ENCODE measurements at places on chromosomes 5 and 9.

- no peak for DNase-seq
Measured at GRCh38 chr5:61894046-61894445, 412.0 kb upstream of the KIF2A start.

- DNase-seq: no peak
Measured at GRCh38 chr9:14238079-14238478, 75.9 kb downstream of the NFIB start.

DNA sequence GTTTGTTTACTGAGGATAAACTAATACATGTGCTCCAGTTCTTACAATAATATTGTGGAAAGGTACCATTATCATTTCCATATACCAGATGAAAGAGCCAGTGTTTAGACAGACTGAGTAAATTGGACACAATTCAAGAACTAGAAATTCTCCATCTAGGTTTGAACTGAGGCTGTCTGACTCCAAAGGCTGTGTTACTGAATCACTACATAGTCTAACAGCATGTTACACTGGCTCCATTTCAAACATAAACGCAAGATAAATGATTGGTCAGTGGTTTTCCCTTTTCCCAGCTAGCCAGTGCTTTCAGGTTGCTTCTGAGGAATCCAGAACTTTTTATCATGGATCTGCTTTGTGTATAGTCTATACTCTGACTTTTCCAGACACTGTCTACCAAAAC is 8.1 kb downstream of the SPDL1 start:
- DNase-seq: no peak

DNA sequence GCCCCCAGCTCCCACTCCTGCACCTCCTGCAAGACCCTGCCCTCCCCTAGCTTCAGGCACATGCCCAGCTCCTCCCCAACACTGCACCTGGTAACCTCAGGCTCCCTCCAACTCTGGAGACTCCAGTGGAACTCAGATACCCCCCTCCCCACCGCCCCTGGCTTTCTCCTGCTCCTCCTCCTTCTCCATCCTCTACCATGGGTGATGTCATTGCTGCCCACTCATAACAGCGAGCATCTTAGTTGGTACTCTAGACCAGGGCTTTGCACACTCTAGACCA is 24.7 kb upstream of the CNOT6 start:
- DNase-seq: no peak

GRCh38 chr5:3102531-3102930 is 351.1 kb upstream of the IRX2 start:
- no peak for DNase-seq

GRCh38 chr9:69455311-69455710 is 130.3 kb downstream of the ENTREP1 start:
- no peak for DNase-seq

GRCh38 chr9:21677834-21678233 is 124.6 kb upstream of the MTAP start:
- DNase-seq: no peak

DNA sequence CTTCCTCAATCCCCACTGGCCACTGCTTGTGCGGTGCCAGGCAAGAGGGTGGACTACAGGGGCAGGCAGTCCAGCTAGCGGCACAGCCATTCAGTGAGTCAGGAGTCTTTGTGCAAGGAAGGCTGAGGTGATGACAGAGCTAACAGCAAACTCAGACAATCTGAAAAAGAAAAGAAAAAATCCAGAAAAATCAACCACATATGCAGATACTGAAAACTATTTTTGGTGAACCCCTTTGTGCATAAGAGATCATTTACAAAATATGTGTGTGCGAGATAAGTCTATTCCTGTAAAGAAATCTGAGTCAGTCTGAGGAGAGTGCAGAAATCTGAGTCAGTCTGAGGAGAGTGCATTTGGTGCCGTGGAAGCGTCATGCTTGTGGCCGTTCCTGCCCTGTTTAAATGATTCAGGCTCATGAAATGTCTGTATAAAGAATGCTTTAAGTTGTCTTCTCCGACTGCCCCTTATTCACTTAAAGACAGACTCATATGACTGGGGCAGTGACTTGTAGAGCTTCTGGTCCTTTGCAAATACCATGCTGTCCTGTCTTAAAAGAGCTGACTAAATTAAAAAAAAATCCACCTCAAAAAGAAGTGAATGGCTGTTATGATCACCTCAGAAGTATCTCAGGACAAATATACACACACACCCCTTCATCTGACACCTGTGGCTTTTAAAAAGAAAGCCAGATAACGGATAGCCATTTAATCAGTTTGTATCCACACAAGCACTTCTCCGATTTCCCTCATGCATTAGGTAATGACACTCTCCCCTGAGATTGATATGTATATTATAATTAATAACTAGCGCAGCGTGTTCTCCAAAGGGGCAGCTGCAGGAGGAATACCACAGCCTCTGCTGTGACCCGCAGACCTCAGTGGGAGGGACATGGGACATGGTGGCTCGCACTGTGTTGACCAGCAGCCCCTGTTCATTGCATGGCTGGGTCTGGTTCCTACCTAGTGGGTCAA is 47.3 kb downstream of the TRIO start:
- DNase-seq: no peak

- no peak for DNase-seq
Measured at GRCh38 chr9:129381481-129381957, 203.5 kb upstream of the IER5L start.

- no peak for DNase-seq
Measured at GRCh38 chr9:81259896-81260295, 429.5 kb downstream of the TLE1 start.

DNA sequence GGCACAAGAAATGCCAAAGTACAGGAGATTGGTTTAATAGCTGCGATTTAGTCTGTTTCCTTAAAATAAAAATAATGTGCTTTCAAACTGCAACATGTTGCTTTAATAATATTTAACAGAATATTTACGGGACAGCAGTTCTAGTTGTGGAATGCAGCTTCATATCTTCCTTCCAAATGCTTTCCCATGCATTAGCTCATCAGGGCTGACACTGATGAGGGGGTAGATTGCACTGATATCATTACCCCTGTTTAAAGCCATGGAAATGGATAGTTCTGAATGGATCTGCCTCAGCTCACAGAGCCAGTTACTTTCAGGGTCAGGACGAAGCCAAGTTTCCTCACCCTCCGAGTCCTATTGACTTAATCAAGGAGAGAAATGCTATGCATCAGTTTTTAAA is 93.2 kb upstream of the OSMR start:
- DNase-seq: no peak

DNA sequence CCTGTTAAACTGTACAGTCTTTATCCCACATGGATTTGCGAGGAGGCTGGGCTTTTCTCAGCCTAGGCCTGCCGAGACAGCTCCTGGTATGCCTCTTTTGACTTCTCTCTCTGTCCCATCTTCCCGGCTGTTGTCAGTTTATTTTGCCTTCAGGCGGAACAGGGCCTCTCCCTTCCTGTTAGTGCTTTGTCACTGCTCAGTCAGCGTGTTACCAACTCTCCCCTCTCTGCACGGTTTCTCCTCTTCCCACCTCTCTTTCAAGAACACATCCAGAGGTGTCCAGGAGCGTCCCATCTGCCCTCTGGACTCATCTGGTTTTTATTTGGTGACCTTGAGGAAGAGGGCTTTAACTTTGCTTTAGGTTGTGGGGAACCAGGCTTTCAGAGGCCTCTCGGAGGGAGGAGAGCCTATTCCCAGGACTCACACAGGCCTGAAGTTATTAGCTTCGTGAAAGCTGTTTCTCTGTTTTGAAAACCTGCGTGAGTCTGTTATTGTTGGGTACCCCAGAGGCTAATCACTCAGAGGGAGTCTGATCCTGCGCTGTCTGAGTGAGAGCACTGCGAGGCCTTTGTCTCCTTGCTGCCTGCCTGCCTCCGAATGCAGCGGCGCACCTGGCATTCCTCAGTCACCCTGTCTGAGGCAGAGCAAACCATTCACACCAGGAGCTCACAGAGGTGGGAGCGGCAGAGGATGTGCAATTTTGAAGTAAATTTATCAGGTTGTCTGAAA is 234.4 kb upstream of the MPDZ start:
- DNase-seq: no peak

DNA sequence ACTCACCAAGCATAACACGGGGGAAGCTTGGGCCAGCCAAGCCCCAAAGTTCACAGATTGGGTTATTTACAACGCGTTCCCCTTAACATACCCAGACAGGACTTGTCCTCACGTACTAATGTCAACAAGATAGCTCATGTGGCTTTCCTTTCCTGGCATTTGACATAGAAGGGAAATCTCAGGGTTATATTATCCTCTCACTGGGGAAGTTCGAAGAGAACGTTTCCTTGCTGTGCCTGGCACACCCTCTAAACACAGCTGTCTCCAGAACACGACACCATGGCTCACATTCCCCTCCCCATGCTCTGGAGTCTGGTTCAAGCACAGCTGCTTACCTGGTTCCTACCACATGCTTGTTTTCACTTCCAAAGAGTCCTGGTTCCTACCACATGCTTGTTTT is 46.8 kb upstream of the OTULINL start:
- no peak for DNase-seq

GRCh38 chr5:2890011-2890410 is 138.5 kb upstream of the IRX2 start:
- DNase-seq: no peak

- DNase-seq: no peak
Measured at GRCh38 chr5:152990217-152990616, 500.3 kb upstream of the GRIA1 start.

DNA sequence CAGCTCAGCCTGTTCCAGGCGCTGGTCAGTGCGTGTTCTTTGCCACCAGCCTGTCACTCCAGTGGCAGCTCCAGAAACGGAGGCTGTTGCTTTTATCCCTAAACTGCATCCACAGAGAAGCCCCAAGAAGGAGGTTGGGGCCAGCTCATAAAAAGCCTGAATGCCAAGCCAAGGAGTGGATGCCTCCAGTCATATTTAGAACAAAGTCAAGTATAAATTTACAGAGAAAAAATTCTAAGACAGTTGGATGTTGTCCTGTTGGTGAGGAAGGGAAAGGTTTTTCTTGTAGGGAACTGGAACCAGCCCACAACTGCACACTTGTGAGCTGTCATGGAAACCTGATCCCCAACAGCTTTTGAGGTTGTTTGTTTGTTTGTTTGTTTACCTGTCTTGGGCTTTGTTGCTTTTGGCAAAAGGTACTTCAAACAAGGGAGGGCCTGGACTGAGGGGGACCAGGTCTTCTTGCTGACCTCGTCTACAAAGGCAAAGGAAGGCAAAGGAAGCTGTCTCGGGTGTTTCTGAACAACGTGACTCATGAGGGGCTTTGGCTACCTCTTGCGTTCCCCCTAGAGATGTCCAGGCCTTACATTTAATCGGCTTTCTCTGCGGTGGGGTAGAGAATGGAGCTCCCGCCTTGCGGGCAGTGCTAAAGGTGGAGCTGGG is 36.7 kb downstream of the OLFML2A start:
- no peak for DNase-seq

- no peak for DNase-seq
Measured at GRCh38 chr5:485113-485945, 38.9 kb downstream of the SLC9A3 start.

GRCh38 chr5:2876183-2876582 is 124.7 kb upstream of the IRX2 start:
- no peak for DNase-seq

DNA sequence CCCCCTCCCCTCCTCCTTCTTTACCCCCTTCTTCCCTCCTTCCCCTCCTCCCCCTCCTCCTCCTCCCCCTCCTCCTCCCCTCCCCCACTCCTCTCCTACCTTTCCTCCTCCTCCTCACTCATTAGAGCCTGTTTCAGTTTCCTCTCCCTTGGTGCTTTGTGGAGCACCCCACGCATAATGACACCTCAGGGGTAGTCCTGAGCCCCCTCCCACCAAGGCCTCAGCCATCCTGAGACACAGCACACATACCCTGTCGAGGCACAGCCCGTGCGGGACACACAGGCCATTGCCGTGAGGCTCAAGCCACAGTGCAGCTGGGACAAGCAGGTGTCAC is 35.4 kb downstream of the HK3 start:
- no peak for DNase-seq

GRCh38 chr5:132505641-132506040 is 15.1 kb upstream of the IRF1 start:
- no peak for DNase-seq
